ENCODE measurements at places on chromosomes 3 and 15.

- DNase-seq, result no peak
Observed at GRCh38 chr3:3074551-3075257, 35.5 kb downstream of the IL5RA start.

- no peak for DNase-seq
Observed at GRCh38 chr3:56903231-56903782, 101.6 kb upstream of the ARHGEF3 start.

DNA sequence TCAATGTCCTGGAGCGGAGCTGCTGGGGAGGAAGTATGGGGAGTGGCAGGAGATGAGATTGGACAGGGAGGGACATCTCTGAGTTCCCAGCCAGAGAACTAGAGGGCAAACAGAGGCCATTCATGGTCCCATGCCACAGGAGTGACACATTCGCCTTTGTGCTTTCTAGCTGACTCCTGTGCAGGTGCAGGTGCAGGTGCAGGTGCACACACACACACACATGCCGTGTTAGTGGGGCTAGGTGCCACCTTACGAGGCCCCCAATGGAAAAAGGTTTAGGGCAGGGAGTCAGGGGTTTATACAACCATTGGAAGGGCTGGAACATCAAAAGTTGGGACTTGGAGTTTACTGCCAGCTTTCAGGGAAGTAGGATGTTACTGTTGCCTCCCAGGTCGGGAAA, 52.0 kb downstream of the TPRA1 start:
- DNase-seq, result no peak

GRCh38 chr15:68603951-68604350, 25.2 kb downstream of the CORO2B start:
- DNase-seq, result no peak

DNA sequence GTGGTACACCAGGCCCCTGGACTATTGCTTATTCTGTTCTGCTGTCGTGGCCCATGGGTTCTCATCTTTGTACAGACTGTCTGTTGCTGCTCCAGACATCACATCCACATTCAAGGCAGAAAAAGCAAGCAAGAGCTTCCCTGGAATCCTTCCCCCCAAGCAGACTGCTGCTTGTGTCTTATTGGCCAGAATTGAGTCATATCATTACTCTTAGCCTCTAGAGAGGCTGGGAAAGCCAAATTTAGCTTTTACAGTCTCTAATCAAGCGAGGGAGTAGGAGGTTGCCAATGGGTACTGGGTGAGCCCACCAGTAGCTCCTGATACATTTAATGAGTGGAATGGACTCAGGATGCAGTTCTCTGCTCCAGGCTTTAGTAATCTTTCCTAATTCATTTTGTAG, 39.4 kb downstream of the RAB6B start:
- DNase-seq, result no peak

Data from GM18507 (cell line).